ENCODE measurements at places on chromosomes 3 and 15. TPM values are rescaled to one million over a fixed set of nuclear protein-coding genes. Genes with fewer than 3 reads are reported as not detected.

Gene MUSTN1
- 29.7 TPM for polyA plus RNA-seq

Gene BRPF1
- 6.6 TPM for polyA plus RNA-seq

Gene CCR3
- polyA plus RNA-seq, result not detected

Gene CLDN11
- 1.4 TPM for polyA plus RNA-seq

Gene PCOLCE2
- polyA plus RNA-seq, result 181 TPM

Gene MCF2L2
- 0.33 TPM for polyA plus RNA-seq

Gene SMCO1
- polyA plus RNA-seq, result not detected

Gene GOLGA8R
- polyA plus RNA-seq, result 2.1 TPM

Gene PPP1R14D
- polyA plus RNA-seq, result not detected

Gene ZNF502
- polyA plus RNA-seq, result 5.4 TPM

Gene RTP4
- polyA plus RNA-seq, result 1.1 TPM

Gene VWA5B2
- polyA plus RNA-seq, result 0.10 TPM

Gene CPN2
- not detected for polyA plus RNA-seq

Gene TUBGCP4
- 3.5 TPM for polyA plus RNA-seq

Gene ATP10A
- 24.4 TPM for polyA plus RNA-seq

Gene MYEF2
- polyA plus RNA-seq, result 16.7 TPM

Gene TICRR
- 0.03 TPM for polyA plus RNA-seq

Gene PPP2R3A
- polyA plus RNA-seq, result 2.6 TPM

Gene A4GNT
- not detected for polyA plus RNA-seq

Gene RBM15B
- 6.9 TPM for polyA plus RNA-seq

Gene PDZRN3
- 33.6 TPM for polyA plus RNA-seq

Gene AHSG
- 0.13 TPM for polyA plus RNA-seq

Gene C3orf70
- 4.5 TPM for polyA plus RNA-seq

Gene SOX14
- not detected for polyA plus RNA-seq

Gene DLEC1
- 0.25 TPM for polyA plus RNA-seq

Gene KLHL40
- 0.26 TPM for polyA plus RNA-seq

Gene COL6A5
- not detected for polyA plus RNA-seq

Gene CSPG5
- polyA plus RNA-seq, result 0.33 TPM

Gene CHDH
- 0.63 TPM for polyA plus RNA-seq

Gene ITIH3
- polyA plus RNA-seq, result 2.4 TPM

Gene GHSR
- not detected for polyA plus RNA-seq

Gene LRRC31
- not detected for polyA plus RNA-seq

Gene BCHE
- 0.38 TPM for polyA plus RNA-seq

Gene PAQR9
- polyA plus RNA-seq, result not detected

Gene IMPG2
- not detected for polyA plus RNA-seq

Gene CYP19A1
- 0.77 TPM for polyA plus RNA-seq

Gene MLF1
- 8.3 TPM for polyA plus RNA-seq

Gene RPL22L1
- polyA plus RNA-seq, result 54.0 TPM

Gene RPL4
- polyA plus RNA-seq, result 4,650 TPM

Gene STRIT1
- polyA plus RNA-seq, result 0.69 TPM

Gene SEC22C
- 54.5 TPM for polyA plus RNA-seq

Gene PROS1
- polyA plus RNA-seq, result 125 TPM

Gene IQCH
- 1.2 TPM for polyA plus RNA-seq

Gene ARHGEF3
- 1.6 TPM for polyA plus RNA-seq

Gene C15orf61
- polyA plus RNA-seq, result 4.9 TPM

Gene PRTG
- polyA plus RNA-seq, result 0.13 TPM

Gene HES1
- polyA plus RNA-seq, result 28.2 TPM

Gene LYZL4
- not detected for polyA plus RNA-seq

Gene IGSF10
- 2.9 TPM for polyA plus RNA-seq

Gene RARRES1
- 17.8 TPM for polyA plus RNA-seq

Gene MOBP
- not detected for polyA plus RNA-seq

Gene HYKK
- 0.88 TPM for polyA plus RNA-seq

Gene GP9
- not detected for polyA plus RNA-seq

All from aorta (tissue), 5 donors.